NCI-H1417 (cell line): ENCODE measurements at places on chromosomes 6 and 20.

DNA sequence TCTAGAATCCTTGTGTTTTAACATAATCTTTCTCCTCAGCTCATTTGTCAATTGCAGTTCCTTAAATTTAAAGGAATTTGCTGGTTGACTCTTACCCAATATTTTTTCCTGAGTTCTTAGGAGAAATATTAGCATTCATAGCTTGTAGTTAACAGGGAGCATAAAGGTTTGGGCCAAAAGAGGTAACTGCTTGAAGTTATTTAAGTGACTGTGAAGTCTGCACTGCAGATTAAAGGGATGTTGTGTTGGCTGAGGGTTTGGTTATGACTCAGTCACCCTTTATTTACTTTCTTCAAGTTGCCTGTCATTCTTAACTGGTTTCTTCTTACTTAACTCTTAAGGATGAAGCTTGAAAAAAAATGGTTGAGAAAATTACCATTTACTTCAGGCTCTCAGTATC lies 220.3 kb upstream of the LAMP5 start:
- DNase-seq = no peak

DNA sequence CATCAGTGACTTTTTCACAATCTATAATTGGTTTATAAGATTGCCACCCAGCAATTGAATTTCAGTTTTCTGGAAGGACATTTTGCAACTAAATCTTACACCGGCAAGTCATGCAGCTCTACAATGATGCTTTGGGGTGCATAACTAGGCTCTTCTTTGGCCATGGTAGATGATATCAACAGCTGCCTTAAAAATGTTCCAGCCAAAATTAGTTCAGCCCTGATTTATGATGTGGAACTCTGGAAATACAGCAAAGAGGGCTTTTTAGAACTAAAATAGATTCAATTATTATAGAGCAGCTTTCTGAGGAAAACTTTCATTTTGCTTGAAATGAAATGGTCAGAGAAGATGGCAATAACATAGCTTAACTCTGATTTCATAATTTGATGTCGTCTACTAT lies 18.4 kb upstream of the MCM9 start:
- DNase-seq = no peak

GRCh38 chr20:8457978-8458377 lies 325.9 kb downstream of the PLCB1 start:
- no peak for DNase-seq

GRCh38 chr20:41373931-41374920 lies 7.6 kb upstream of the EMILIN3 start:
- no peak for DNase-seq

GRCh38 chr6:116159782-116160524 lies 34.0 kb upstream of the COL10A1 start:
- DNase-seq = no peak

DNA sequence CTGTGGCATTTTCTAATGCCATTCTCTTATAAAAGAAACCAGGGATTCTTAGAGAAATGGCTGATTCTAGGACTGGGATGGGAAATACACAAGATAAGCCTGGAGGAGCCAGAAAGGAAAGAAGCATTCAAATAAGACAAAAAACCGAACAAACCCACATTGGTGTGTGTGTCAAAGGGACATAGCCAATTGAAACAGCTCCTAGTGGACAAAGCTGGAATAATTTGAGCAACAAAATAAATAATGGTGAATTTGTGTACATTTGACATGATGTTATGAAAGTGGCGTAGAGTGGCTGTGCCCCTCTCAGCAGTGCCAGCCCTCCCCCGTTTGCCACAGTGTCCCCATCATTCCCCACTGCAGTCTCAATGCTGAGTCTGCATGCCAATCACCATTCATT lies 55.5 kb downstream of the B3GAT2 start:
- no peak for DNase-seq

DNA sequence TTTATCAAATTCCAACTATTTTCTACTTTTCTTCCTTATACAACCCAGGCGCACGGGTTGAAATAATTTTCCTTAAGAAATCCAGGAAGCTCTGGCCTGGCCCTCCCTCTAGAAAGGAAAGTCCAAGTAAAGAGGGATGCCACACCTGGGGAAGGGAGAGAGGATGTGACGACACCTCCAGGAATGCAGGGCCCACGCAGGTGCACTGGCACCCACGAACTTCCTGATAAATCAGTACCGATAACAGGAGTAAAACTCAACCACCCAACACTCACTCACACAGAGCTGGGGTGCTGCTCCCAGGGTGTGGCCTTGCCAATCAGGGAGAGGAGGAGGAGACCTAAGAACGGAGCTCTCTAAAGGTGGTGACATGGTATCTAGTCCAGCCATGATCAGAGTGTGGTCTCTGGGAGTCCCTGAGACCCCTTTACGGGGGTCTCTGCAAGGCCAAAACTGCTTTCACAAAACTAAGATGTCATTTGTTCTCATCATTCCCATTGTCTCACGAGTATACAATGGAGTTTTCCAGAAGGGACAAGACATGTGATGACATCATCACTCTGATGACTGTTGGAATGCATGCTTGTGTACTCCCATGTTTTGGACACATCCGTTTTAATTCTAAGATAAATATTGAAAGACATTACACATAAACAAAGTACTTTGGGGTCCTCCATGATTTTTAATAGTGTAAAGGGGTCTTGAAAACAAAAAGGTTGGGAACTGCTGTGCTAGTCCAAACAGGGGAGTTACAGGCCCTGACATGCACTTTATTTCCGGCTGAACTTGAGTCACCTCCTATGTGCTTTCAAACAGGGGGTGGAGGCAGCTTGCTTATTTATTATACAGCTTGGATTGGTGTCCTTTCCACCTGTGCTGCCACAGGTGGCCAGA lies 2.2 kb upstream of the PARD6B start:
- DNase-seq = peak; percentile 65

DNA sequence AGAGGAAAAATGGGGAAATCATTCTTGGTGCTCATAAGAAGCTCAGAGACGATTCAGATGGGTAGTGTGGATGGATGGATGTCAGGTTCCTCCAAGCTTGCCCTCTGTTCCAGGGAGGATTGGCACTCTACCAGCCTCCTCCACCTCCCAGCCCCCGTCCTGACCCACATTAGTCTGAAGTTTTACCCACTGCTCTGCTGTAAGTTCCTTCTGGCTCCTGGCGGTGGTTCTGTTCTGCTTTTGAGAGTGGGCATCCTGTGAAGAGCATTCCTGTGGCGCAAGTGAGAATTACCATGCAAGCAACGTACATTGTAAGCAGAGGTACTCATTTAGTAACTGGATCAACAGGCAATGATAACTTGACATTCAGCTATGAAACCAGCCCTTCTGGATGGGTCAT lies 103.4 kb downstream of the SYNDIG1 start:
- no peak for DNase-seq

GRCh38 chr6:170040115-170040500 lies 250.8 kb downstream of the DLL1 start:
- no peak for DNase-seq

GRCh38 chr6:107991061-107991460 lies 33.1 kb upstream of the SEC63 start:
- DNase-seq = no peak

- DNase-seq = no peak
Measured at GRCh38 chr6:36685166-36685924, 6.8 kb downstream of the CDKN1A start.

DNA sequence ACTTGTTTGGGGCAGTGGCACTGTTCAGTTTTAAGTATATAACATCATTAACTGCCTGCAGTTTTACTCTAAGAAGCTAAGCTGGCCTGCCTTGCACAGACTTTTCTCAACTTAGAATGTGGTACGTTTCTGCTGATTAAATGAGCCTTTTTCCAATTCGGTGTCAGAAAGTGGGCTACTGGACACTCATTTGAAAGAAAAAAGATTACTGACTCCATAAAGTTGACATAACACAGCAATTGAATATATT lies 2.1 kb downstream of the ZMYND8 start:
- no peak for DNase-seq

DNA sequence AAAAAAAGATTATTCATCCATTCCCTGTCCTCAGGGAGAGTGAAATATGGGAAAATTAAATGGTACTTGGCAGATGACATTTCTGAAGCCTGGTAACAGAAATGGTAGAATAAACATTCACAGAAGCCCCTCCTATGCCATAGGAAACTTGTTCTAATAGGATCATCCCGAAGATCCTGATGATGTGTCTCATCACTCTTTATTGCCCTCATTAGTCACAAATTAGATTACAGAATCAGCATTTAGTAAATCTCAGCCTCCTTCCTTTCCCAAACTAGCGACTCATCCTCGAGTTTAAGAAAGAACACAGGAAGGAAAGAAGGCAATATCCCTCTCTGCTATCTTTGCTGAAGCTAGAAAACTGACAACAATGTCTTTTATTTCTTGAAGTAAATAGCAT lies 154.4 kb downstream of the TMEM200A start:
- DNase-seq = no peak

- no peak for DNase-seq
Measured at GRCh38 chr6:45610374-45610773, 232.6 kb upstream of the SUPT3H start.

GRCh38 chr20:49420811-49421295 lies 61.6 kb downstream of the KCNB1 start:
- no peak for DNase-seq

- DNase-seq = no peak
Measured at GRCh38 chr20:58194175-58194791, 34.2 kb downstream of the ANKRD60 start.

GRCh38 chr20:9809271-9809670 lies 29.6 kb downstream of the PAK5 start:
- DNase-seq = no peak

- peak; percentile 94 for DNase-seq
Measured at GRCh38 chr20:56195946-56196345, 52.6 kb upstream of the MC3R start.
